ENCODE measurements at places on chromosomes 4 and X. TPM values are rescaled to one million over a fixed set of nuclear protein-coding genes. Genes with fewer than 3 reads are reported as not detected.

The DCAF8L1 gene
- total RNA-seq = not detected

The RFC1 gene
- 46.0 TPM for total RNA-seq

The GSTCD gene
- 13.5 TPM for total RNA-seq

The FAM3A gene
- total RNA-seq = 35.7 TPM

The TMEM271 gene
- not detected for total RNA-seq

The CLDN24 gene
- total RNA-seq = not detected
